ENCODE measurements at places on chromosomes 12 and 14.

DNA sequence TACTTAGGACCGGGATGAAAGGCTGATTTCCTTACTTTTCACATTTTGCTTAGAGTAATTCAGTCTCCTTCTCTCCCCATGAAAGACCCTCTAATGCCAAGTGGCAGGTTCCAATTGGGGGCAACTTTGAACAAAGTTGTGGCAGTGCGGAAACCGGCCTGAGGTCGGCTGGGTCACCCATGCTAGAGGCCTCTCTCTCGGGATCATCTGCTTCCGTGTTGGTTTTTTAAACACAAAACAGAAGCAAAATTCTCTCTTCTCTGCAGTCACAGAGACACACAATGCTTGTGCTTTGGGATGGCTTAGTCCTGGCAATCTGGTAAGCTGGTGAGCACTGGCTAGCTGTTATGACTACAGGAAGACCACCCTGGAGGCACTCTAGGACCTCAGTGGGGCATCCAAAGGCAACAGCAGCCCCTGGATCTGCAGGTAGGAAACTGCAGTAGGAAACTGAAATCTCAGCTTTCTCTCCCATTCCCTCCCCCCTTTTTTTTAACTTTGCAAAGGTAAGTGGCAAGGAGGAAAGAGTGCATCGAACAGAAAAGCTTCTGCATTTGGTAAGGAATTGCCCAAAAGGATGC, 102.1 kb downstream of the BCL11B start:
- DNase-seq = no peak

DNA sequence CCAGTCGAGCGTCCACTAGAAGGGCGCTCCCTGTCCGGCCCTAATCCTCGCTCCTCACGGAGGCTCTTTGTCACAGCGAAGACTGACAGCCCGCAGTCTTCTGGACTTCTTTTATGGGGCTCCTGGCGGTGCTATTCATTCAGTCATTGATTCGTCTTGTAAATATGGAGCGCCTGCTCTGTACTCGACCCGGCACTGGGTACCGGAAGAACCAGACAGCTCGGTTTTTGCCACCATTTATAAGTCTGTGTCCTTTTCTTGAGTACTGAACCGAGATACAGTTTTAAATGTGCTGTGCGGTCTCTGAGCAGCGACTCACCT, 570 bp downstream of the DMAC2L start:
- no peak for DNase-seq

GRCh38 chr12:13727707-13728195, 253.7 kb downstream of the GRIN2B start:
- DNase-seq = no peak

GRCh38 chr12:80053051-80053790, 46.1 kb upstream of the OTOGL start:
- no peak for DNase-seq

DNA sequence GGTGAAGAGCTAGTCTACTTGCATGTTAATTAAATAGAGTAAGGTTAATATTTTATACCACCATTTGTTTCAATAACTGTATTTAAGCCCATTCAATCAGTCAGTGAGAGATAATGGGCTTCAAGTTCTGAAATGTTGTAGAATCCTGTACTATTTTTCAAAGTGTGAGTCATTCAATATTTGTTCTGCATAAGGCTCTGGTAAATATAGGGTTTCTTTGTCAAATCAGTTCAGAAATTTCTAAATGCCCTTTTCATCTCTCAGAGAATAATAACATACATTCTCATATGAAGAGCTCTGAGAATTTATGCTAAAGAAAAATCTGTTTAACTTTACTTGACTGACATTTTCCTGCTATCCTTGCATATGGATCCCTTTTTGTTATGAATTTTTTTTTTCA, 493.3 kb downstream of the TMTC2 start:
- DNase-seq = no peak

- DNase-seq = no peak
These were observed 17.3 kb downstream of the KCNK10 start for GRCh38 chr14:88305528-88306322.

- no peak for DNase-seq
These were observed 70.4 kb downstream of the RPL10L start for GRCh38 chr14:46581036-46581671.

DNA sequence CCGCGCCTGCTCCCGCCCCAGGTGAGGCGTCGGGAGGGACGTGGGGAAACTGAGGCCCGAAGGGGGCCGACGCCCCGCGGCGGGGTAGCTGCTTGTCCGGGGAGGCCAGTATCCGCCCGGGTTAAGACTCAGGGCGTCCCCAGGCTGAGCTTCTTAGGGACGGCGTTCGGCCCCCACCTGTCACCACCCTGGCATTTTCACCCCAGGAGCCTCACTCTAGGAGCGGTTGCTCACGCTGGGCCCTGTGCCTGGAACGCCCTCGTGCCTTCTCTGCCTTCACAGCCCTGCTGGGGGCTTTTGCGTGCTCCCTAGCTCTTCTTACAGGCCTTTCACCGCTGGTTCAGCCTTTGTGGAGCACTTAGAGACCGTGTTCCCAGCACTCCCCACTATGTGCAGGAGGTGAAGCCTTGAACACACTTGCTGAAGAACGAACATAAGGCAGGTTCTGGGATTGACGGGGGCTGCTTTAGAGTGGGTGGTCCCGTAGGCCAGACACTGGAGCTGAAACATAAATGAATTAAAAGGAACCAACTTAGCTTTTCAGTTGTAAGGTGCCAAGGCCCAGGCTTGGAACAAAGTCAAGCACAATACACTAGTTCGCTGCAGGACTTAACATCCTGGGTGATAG, 601 bp downstream of the ZNF839 start:
- DNase-seq = no peak

DNA sequence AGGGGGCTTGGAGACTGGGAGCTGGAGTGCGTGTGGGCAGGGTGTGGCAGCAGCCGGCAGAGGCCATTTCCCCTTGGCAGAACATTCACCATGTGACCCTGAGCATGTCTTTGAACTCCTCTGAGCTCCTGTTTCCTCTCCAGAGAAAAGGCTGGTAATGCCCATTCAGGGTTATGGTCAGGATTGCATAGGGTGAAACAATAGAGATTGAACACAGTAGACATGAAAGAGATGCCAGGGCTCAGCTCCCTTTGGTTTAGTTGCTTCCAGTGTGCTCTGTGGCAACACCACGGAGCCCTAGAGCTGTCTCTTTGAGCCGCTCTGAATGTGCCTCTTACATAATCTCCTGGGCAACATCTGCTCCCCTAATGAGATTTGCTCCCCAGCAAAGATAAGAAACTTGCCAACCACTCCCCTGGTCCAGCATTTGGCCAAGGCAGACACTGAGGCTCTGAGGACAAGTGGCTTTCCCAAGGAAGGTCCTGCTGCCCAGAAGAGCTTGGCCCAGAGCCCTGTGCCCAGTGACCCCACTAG, 4.6 kb downstream of the IFI27 start:
- DNase-seq = no peak

DNA sequence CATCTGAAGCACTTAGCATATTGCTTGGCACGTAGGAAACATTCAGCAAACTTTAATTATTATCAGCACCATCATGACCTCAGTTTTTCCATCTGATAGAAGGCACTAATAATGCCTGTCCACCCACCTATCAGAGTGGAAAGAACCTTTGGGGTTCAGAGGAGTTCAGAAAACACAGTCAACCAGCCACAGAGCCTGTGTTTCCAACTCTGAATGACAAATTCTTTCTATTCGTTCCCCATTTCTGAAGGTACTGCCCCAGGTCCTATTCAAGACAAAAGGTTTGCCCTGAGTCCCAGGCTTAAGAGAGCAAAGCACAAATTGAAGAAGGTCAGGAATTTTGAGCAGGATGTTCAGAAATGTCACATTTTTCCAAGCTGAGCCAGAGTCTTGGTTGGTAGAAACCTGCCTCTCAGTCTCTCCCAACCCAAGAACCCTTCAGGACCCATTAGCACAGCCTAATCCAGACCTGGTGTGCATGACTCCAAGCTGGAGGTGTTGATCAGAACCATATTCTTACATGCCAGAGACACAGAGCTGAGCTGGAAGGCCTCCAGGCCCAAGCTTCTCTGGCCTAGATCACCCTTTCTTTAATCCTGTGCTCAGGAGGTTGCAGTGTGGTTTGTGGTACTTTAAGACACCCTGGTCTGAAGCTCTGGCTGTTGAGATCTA, 114.4 kb downstream of the TBX5 start:
- DNase-seq = no peak

- no peak for DNase-seq
These were observed 125.0 kb upstream of the ETV6 start for GRCh38 chr12:11524446-11524845.

DNA sequence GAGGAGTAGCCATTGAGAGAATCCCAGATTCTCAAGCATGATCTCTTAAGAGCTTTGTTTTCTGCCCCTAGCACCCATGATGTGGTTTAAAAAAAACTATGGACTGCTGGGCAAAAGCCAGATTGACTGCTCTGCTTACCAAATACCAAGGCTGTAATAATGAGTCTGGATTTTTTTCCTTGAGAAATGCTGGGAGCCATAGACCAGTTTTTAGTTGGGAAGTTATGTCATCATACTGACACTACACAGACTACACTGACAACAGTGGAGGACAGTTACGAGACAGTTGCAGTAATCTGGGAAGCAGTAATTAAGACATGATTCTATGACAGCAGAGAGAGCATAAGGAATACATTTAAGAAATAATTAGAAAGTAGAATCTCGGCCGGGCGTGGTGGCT, 35.8 kb downstream of the SPATA7 start:
- no peak for DNase-seq

- DNase-seq = no peak
These were observed 998.1 kb upstream of the TMEM132C start for GRCh38 chr12:127268706-127269425.

DNA sequence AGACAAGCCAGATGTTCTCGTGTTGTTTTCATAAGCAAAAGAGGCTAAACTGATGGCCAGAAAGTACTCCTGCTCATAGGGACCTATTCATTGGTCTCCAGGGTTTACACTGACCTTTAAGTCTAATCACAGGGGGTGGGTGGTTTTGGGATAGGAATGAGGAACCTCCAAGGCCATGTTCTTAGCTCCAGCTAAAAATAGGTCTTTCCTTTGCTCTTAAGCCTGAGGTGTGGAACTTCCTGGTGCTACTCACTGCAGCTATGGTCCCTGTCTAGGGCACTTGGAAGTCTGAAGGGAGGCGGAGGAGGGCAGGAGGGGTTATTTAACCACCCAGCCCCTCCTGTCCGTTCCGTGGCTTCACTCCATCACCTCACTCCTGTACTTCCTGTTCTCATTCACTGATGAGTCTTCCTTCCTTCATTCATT, 18.6 kb downstream of the GPRC5A start:
- DNase-seq = no peak

DNA sequence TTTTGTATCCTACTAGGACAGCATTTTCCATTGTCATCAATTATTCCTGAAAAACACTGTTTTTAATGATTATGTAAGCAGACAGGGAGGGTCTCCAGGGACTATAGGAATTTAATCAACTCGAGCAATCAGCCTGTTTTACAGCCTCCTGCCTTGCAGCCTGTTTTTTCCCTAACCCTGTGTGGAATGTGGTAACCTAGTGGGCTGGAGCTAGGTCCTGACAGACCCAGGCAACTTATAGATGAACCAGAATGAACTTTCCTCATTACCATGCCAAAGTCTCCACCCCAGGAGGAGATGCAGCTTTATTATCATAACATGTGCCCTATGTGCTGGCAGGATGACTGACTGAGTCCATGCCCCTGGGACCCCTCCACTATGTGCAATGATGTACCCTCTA, 375.1 kb downstream of the BMP4 start:
- DNase-seq = no peak

DNA sequence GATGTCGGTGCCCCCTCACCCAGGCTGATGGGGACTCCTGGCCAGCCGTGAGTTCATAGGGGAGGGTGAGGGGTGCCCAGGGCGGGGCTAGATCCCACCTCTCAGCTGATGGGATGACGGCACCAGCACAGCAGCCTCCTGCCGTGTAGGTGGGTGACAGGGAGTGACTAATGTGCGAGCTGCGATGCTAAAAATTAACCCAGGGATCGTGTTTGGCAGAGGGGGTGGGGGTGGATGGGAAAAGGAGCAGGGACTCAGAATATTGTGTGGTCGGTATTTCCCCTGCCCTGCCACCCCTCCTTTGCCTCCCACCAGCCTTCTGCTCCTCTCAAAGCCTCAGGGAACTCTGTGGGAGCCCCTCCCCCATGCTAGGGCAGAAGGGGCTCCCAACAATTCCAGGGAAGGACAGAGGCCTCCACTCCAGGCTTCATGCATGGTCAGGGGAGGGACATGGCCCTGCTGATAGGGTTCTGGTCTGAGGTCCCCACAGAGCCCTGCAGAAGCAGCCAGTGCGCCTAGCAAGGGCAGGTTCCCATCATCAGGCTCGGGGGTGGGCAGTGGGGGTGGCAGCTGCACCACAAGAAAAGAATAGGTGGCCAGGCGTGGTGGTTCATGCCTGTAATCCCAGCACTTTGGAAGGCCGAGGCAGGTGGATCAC, 12.5 kb downstream of the TAMALIN start:
- DNase-seq = no peak

GRCh38 chr14:21308132-21308478, 28.2 kb downstream of the RPGRIP1 start:
- DNase-seq = no peak

DNA sequence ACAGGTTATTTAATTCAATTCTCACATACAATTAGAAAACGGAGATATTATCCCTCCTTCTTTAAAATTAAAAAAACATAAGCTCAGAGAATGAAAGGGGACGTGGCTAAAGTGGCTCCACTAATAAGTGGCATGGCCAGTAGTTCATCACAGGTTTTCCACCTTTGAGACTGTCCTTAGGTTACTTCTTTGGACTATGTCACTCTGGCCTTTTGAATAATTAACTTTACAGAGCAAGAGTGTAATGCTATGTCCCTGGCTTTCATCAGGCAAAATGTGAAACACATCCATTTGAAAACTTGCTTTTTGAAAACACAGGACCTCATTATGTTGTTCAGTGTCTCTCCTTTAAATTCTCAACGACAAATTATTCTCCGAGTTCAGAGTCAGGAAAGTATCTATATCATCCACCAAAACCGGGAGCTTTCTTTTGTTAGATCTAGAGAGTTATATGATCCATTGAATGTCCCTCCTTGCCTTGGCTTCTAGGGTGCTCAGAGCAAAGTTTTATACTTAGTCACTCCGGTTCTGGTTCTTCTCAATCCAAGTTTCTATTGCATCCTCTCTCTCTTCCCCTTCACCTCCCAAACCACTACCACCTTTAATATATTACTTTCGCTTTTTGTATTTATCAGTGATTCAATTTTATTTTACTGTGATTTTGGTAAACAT, 43.0 kb upstream of the BTG1 start:
- no peak for DNase-seq

- no peak for DNase-seq
These were observed 29.1 kb downstream of the DPF3 start for GRCh38 chr14:72864712-72865365.

DNA sequence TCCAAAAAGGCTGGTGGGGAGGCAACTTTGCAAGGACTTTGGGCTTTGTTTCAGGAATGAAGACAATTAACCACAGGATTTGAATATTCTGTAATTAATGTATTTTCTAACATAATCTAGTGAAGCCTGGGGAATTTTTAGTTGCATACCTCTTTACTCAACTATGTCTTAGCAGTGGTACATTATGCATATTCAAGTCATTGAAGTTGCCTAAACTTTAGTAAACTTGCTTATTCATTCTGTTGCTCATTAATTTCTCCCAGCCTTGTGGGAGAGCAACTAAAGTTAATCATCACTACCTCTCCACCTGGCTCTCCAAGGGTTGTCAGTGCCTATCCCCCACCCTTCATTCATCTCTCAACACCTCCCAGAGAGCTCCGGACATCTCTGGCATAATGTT, 54.2 kb downstream of the IFNG-AS1 start:
- DNase-seq = no peak

GRCh38 chr14:20194101-20194500, 3.4 kb downstream of the OR11G2 start:
- no peak for DNase-seq

GRCh38 chr14:36238666-36239363, 62.3 kb upstream of the PTCSC3 start:
- no peak for DNase-seq

All from stimulated activated CD8-positive, alpha-beta memory T cell treated with anti-CD3 and anti-CD28 coated beads, Interleukin-4, amount 100 ng/mL, for 1 hour (primary cell).